ENCODE measurements at places on chromosomes 2 and 18.

DNA sequence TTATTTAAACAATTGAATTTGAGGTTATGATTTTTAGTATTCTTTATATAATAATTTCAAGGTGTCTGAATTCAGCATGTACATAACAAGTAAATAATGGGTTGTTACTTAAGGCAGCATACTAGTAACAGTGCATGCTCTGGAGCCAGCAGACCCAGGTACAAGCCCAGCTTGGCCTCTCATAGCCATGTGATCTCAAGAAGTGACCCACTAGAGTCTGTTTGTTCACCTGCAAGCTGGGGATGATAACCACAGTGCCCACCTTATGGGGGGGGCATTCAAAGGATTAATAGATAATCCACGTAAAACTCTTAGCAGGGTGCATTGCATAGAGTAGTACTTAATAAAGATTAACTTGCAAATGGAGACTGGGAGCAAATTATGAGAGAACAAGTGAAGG, 163.6 kb downstream of the TRABD2A start:
- DNase-seq: no peak

DNA sequence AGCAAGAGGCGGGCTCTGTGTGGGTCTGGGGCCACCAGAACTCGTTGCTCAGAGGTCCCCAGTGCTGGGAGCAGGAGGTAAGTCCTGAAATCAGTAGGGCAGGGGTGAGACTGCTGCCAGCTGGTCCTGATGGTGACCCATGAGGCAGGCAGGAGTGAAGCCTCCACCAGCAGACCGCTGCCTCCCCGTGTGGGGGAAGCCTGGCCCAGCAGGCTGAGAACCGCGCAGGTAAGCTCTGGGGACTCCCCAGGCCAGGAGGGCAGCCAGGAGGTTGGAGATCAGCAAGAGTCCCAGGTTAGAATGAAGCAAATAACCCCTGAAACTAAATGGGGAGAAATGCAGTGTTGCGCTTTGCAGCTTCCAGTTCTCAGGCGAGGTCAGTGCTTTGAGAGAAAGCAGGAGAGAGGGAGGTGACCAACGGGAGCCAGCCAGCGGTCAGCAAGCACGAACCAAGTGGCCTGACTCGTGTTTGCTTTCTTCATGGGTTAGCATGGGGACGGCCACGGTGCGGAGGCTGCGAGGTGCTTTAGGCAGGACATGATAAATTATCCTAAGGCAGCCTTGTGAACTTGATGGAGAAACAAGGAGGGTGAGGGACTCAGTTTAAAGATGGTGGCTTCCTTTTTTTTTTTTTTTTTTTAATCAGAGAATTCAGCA, 26.2 kb downstream of the INHBB start:
- DNase-seq: no peak

GRCh38 chr2:33084433-33084832, 137.7 kb downstream of the LTBP1 start:
- no peak for DNase-seq

- DNase-seq: no peak
Measured at GRCh38 chr2:207614824-207615223, 10.4 kb downstream of the METTL21A start.

GRCh38 chr2:117834992-117835391, 20.5 kb downstream of the DDX18 start:
- no peak for DNase-seq

DNA sequence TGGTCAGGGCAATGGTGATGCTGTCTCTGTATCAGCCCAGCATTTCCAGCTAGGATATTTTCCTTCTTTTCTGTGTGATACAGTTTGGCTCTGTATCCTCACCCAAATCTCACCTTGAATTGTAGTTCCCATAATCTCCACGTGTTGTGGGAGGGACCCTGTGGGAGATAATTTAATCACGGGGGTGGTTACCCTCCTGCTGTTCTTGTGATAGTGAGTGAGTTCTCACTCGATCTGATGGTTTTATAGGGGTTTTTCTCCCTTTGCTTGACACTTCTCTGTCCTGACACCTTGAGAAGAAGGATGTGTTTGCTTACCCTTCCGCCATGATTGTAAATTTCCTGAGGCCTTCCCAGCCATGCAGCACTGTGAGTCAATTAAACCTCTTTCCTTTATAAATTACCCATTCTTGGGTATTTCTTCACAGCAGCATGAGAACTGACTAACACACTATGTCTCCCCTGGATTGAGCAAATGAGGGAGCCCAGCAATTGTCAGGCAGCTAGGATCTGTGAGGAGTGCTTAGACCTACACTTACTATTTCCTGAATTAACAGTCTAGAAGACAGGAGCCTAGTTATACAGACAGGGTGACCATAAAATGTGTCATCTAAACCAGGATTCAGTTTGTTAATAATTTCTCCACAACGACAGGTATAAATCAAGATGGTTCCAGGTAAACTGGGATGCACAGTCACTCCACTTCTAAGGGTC, 6.0 kb downstream of the SCN2A start:
- no peak for DNase-seq

- no peak for DNase-seq
Measured at GRCh38 chr2:75602724-75603342, 42.1 kb upstream of the EVA1A start.
